ENCODE measurements at places on chromosomes 2 and 18.
A peak's percentile ranks its signal among the peaks of the same experiment; 100 is the strongest.

DNA sequence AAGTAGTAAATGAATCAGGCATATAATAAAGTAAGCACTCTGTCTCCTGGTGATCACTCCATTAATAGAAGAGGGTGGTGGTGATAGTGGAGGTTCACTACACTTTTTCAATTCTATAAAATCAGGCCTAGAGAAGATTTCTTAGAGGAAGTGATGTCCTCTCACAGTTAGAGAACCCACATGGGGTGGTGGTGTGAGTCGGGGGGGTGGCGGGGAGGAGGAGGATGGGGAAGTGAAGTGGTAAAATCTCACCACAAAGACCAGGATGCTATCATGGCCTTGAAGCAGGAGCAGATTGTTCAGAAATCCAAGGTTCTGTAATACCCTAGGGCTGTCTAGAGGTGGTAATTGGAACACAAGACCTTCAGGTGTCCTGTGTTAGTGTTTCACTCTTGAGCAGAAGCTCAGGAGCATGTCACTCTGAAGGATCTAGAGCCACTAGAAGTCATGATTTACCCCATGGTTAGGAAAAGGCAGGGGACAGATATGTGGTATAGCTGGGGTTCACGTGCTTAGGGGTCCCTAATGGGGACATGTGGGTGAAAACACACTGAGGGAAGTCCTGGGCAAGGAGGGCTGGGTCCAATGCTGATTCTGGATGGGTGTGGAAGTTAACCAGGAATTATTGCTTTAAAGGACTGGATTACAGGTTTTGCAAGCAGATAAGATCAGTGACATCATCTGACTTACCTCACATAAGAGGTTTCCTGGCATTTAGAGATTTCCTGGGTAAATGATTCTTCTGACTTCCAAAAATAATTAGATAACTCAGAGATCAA, 31.0 kb downstream of the RNF125 start:
- no peaks in the 10 kb centered on the region for H3K36me3 ChIP-seq
- no peak overlapping the region for H3K27ac ChIP-seq
- H3K4me3 ChIP-seq = no peak overlapping the region
- no peaks in the 10 kb centered on the region for H3K4me1 ChIP-seq
- DNase-seq = no peak

DNA sequence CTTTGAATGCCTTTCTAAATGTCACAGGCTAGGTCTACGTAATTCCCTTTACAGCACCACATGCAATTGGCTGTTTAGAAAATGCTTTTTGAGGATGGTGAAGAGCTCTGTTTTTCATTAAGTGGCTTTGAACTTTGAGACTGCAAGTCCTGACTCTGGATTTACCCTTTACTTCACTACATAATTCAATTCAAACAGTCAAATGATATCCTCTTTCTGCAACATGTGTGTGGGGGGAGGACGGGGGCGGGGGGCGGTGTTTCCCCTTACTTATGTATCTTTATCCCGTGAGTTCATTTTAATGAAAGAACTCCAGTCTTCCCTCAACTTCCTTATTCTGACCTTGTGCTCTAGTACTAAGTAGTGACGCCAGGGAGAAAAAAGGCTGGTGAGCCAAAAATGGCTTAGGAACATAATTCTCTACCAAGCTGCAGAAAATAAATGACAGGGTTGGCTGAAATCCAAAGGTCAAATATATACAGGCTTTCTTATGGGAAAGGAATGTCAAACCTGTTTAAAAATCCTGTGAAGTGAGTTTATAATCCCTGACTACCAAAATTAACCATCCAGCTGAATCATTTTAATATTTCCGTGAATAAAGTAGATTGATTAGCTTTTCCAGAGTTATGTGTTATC, 119.6 kb downstream of the SLC8A1 start:
- no peak for DNase-seq
- no peaks in the 10 kb centered on the region for H3K27me3 ChIP-seq
- no peak overlapping the region for H3K27ac ChIP-seq
- H3K36me3 ChIP-seq = no peaks in the 10 kb centered on the region
- H3K4me1 ChIP-seq = no peaks in the 10 kb centered on the region
- H3K4me3 ChIP-seq = no peak overlapping the region

- H3K27me3 ChIP-seq = no peaks in the 10 kb centered on the region
- peaks cover 16% of the 10 kb centered on the region for H3K4me1 ChIP-seq
- no peak overlapping the region for H3K4me3 ChIP-seq
- DNase-seq = no peak
- no peak overlapping the region for H3K27ac ChIP-seq
Observed at GRCh38 chr2:128320906-128321771, 2.5 kb upstream of the HS6ST1 start.

DNA sequence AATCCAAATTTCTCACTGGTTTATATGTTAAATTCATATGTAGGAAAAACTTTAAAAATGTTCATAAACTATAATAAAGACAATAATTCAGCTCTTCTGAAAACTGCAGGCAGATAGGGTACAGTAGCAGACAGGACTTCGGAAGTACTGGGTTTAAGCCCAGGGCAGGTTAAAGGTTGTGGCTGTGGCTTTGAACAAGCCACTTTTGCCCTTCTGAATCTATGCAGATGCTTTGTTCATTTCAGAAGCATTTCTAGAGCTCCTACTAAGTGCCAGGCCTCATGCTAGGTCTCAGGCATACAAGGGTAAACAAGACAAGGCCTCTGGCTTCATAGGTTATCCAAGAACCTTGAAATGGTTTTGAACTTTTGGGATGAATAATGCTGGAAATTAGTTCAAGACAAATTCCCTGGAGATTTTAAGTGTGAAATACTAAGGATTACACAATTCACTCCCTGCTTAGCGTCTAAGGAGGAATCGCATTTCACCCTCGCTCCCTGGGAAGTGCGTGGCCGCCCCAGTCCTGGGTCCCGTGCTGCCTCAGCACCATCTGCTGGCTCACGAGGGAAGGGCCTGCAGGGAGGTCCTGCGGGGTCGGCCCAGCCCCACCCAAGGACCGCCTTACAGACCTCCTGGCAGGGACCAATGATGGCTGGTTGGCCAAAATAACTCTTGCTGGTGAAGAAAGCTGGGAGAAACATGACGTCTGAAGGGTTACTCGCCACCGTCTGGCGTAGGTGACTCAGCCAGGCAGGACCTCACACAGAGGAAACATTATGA, 67.7 kb upstream of the L3MBTL4 start:
- no peaks in the 10 kb centered on the region for H3K36me3 ChIP-seq
- no peak overlapping the region for H3K4me3 ChIP-seq
- peak; percentile 63 for DNase-seq
- H3K4me1 ChIP-seq = peaks cover 8% of the 10 kb centered on the region
- H3K27me3 ChIP-seq = no peaks in the 10 kb centered on the region

DNA sequence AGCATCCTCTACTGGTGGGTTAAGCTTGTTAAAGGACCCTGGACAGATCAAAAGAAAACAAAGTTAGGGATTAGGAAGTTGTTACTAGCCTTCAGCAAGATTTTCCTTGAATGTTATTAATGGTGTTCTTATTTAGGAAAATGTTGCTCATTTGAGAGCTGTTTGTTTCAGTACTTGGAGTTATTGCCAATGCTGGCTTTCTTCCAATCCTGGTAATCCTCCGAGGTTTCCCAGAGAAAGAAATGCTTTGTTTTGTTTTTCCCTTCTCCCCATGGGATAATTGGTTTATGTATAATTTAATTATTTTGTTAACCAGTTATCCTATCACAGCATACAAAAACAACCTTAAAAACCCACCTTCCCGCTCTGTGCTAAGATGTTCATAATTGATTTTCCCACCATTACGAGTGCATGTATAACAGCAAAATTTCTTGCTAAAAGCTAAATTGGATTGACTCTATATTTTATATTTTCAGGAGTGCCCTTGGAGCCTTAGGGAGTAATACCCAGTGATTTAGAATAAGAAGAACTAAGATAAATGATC, 79.8 kb downstream of the MGAT5 start:
- no peak for DNase-seq
- no peak overlapping the region for H3K4me3 ChIP-seq

- no peaks in the 10 kb centered on the region for H3K27me3 ChIP-seq
- no peaks in the 10 kb centered on the region for H3K36me3 ChIP-seq
- no peak overlapping the region for H3K27ac ChIP-seq
Observed at GRCh38 chr2:70984228-70984575, 5.8 kb downstream of the ANKRD53 start.

GRCh38 chr18:75407468-75408437, 19.8 kb downstream of the SMIM21 start:
- DNase-seq = peak; percentile 29
- H3K36me3 ChIP-seq = no peaks in the 10 kb centered on the region

DNA sequence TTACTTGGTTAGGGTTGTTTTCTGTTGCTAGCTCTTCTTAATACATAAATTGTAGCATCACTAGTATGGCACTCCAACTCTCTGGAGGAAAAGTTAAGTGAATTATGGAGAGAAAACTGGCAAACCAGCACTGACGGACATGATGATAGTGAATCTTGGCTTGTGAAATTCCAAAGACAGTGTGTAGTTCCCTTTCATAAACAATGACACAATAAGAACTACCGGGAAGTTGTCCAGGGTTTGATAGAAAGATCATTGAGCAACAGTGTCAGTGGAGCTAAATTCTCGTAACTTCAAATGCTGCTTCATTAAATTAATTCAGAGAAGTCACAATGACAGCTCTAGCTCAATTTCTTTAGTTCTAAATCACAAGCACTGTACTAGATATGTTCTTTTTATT, 66.5 kb downstream of the RIT2 start:
- DNase-seq = no peak
- H3K4me3 ChIP-seq = no peak overlapping the region
- H3K36me3 ChIP-seq = no peaks in the 10 kb centered on the region
- H3K27me3 ChIP-seq = no peaks in the 10 kb centered on the region
- H3K27ac ChIP-seq = no peak overlapping the region

- DNase-seq = no peak
- no peak overlapping the region for H3K4me3 ChIP-seq
- H3K4me1 ChIP-seq = no peaks in the 10 kb centered on the region
- H3K27me3 ChIP-seq = no peaks in the 10 kb centered on the region
Observed at GRCh38 chr2:182132605-182133004, 147.0 kb downstream of the PPP1R1C start.

DNA sequence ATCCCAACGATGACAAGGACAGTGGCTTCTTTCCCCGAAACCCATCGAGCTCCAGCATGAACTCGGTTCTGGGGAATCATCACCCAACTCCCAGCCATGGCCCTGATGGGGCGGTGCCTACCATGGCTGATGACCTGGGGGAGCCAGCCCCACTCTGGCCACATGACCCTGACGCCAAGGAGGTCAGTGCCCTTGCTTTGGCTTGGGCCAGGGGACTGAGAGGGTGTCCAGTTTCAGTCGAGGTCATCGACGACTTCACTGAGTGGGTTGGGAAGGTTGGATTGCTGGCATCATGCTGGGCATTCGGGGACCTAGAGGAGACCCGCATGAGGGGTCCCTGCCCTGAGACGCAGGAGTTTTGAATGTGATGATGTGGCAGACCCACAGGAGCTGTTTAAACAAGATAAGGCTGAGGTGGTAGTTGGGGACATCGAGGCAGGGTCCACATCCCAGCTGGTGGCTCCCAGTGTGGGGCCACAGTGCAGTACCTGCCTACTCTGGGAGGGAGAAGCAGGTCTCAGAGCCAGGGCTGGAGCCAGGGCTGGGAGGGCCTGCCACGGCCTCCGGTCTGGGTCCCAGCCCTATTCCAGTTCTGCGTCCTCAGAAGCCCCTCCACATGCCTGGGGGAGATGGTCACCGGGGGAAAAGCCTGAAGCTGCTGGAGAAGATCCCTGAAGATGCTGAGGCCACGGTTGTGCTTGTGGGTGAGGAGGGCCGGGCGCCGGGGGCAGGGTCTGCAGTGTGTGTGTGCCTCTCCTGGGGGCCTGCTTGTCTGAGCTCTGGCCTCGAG, 6.0 kb downstream of the SLC4A3 start:
- DNase-seq = no peak
- no peak overlapping the region for H3K4me3 ChIP-seq
- H3K36me3 ChIP-seq = no peaks in the 10 kb centered on the region
- H3K27me3 ChIP-seq = no peaks in the 10 kb centered on the region

GRCh38 chr2:188884517-188884916, 89.7 kb upstream of the COL3A1 start:
- no peak overlapping the region for H3K4me3 ChIP-seq
- H3K36me3 ChIP-seq = no peaks in the 10 kb centered on the region
- no peak overlapping the region for H3K27ac ChIP-seq
- no peaks in the 10 kb centered on the region for H3K27me3 ChIP-seq
- H3K4me1 ChIP-seq = no peaks in the 10 kb centered on the region

DNA sequence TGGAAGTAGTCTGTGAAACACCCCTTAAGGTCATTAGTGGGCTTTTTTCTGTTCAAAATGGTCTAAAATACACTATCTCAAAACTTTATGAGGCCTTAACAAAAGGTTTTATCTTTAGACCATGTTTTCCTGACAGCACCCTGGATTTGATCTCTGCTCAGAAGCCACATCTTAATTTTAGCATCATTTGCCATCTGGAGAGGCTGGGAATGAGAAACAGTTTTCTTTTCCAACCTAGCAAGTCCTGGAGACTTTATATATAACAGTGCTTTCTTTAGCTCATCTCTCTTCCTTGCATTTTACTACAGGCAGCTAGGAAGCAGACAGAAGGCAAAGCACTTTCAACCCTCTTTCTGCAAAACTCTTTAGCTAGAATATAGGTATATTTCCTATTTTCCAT, 62.7 kb upstream of the CYTIP start:
- no peak for DNase-seq
- no peaks in the 10 kb centered on the region for H3K36me3 ChIP-seq
- H3K4me3 ChIP-seq = no peak overlapping the region
- H3K27ac ChIP-seq = no peak overlapping the region
- no peaks in the 10 kb centered on the region for H3K27me3 ChIP-seq
- H3K4me1 ChIP-seq = no peaks in the 10 kb centered on the region

DNA sequence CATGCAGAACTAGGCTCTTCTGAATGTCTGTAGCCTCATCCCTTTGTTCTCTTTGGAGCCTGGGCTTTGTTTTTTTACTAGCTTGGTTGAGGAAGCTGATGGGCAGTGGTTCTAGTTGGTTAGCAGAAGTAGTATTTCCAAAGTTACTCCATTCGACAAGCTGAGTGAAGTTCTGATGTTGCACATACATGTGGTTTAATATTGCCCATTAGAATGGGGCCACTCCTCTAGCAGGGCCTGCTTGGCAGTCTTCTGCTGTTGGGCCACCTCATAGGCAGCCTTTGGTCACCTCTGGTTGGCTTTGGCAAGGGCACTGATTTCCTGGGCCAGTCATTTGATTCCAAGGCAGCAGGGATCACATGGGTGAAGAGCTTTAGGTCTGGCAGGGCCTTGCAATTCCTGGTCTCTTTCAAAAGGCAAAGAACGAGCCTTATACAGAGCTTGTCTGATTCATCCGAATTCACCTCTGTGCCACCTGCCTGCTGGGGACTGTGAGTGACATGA, 2.5 kb downstream of the RPIA start:
- no peak overlapping the region for H3K27ac ChIP-seq
- no peak overlapping the region for H3K4me3 ChIP-seq
- no peak for DNase-seq
- peaks cover 5% of the 10 kb centered on the region for H3K4me1 ChIP-seq
- no peaks in the 10 kb centered on the region for H3K36me3 ChIP-seq
- no peaks in the 10 kb centered on the region for H3K27me3 ChIP-seq

DNA sequence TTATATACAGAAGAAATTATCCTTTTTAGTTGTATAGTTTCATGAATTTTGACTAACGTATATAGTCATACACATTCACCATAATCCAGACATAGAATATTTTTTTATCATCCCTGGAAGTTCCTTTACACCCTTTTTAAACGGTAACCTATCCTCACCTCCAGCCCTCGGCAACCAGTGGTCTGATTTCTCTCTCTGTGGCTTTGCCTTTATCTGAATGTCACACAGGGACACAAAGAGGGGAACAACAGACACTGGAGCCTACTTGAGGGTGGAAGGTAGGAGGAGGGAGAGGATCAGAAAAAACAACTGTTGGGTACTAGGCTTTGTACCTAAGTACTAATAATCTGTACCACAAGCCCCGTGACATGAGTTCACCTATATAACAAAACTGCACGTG, 191.9 kb downstream of the MC4R start:
- H3K36me3 ChIP-seq = no peaks in the 10 kb centered on the region
- no peak for DNase-seq
- no peak overlapping the region for H3K27ac ChIP-seq
- no peaks in the 10 kb centered on the region for H3K4me1 ChIP-seq

All from iPS DF 6.9 (cell line).